Memory B cell (primary cell): ENCODE measurements at places on chromosomes 7 and 10.

- no peak for DNase-seq
Measured at GRCh38 chr10:80184291-80184690, 21.0 kb downstream of the ANXA11 start.

DNA sequence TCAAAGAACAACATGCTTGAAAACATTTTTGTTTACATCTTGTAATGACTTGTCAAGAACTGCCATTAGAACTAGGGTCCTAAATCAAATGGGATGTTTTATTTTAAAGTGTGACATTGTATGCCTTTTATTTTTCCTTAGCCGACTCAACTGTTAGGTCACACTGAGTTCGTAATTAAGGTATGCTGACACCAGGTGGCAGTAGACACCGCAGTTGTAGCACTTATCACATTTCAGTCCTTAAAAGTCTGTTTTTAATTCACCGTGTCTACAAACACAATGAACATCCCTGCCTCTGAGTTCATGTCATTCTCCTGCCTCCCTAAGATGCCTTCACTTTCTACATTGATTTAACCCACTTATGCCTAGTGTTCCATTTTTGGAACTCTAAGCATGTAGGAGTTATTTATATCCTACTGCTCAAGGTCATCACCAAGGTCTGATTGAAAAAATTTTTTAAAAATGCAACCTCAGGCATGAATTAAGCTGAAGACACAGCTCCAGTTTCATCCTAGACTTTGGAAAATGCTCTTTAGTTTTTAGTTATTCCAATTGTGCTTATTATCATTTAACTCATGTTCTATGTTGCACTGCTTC, 186.1 kb downstream of the BMPER start:
- no peak for DNase-seq

GRCh38 chr10:108629834-108630233, 1293.5 kb downstream of the XPNPEP1 start:
- DNase-seq, result no peak

GRCh38 chr10:87861566-87861952, 1.8 kb downstream of the KLLN start:
- no peak for DNase-seq

- DNase-seq, result no peak
Measured at GRCh38 chr7:149681274-149681673, 92.1 kb downstream of the ZNF467 start.

DNA sequence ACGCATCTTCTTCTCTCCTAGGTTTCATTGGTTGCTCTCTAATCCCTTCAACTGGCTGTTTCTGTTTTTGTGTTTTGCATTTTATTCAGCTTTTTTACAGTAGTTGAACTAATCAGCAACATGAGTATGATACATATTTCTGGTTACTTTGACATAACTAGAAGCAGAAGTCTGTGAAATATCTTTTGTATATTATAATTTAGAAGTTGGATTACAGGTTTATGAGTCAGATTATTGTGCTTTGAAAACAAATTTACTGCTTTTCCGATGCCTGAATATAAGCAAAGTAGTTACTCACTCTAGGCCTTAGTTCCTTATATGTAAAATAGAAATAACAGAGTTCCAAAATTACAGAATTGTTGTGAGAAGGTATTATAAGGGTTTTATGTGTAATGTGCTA, 96.2 kb upstream of the MEOX2 start:
- no peak for DNase-seq

DNA sequence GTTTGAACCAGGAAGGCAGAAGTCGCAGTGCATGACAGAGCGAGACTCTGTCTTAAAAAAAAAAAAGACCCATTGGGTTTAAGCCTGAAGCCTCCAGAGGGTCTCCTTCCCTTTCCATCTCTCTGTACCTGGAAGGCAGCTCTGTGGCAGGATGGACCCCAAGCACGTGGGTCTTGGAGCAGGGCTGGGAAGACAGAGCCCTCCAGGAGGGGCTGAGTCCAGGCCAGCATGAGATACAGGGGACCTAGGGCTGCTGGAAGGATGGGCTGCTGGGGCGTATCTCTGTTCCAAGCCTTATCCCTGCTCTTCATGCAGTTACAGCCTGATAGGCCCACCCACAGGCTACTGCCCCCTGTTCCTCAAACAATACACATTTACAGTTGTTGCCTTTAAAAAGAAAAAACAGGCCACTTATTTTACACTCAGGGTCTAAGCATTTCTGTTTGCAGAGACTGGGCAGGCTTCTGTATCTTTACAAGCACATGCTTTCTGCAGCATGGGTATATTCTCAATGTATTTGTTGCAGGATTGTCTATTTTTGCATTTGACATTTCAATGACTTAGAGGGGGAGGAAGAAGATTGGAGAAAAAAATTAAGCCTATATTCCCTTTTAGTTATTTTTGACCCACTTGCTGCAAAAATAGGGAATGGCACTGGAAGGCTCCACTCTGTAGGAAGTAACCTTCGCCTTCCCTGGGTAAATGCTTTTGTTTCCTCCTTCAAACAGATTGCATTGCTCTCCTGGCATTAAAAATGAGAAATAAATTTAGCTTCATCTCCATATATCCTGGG, 60.1 kb downstream of the FAM171A1 start:
- DNase-seq, result no peak

- DNase-seq, result no peak
Measured at GRCh38 chr7:103560136-103560535, 114.1 kb upstream of the SLC26A5 start.

GRCh38 chr7:36048141-36048901, 104.7 kb upstream of the EEPD1 start:
- no peak for DNase-seq

DNA sequence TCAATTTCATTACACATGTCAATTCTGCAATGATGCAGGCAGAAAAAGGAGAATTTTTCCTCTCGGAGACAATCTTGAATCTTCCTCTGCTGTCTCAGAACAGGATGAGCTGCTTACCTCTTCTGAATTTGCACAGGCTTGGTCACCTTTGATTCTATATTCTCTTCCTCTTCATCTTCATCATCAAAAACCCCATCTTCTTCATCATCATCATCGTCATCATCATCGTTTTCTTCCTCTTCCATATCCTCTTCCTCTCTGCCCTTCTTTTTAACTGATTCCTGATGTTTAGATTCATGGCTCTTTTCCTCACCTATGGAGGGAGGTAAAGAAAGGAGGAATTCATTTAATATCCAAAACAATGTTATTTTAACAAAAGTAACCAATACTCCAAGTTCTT, 8.0 kb downstream of the RBM28 start:
- DNase-seq, result no peak

DNA sequence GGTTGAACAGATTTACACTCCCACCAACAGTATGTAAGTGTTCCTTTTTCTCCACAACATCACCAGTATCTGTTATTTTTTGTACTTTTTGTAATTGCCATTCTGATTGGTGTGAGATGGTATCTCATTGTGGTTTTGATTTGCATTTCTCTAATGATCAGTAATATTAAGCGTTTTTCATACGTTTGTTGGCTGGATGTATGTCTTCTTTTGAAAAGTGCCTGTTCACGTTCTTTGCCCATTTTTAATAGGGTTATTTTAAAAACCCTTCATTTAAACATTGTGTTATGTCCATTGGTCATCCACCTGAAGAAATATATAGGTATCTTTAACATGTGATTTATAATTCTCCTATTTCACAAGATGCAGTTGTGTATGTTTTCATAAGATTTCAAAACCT, 291.3 kb downstream of the SEMA3D start:
- no peak for DNase-seq

GRCh38 chr7:3076163-3076562, 32.5 kb upstream of the CARD11 start:
- DNase-seq, result no peak

DNA sequence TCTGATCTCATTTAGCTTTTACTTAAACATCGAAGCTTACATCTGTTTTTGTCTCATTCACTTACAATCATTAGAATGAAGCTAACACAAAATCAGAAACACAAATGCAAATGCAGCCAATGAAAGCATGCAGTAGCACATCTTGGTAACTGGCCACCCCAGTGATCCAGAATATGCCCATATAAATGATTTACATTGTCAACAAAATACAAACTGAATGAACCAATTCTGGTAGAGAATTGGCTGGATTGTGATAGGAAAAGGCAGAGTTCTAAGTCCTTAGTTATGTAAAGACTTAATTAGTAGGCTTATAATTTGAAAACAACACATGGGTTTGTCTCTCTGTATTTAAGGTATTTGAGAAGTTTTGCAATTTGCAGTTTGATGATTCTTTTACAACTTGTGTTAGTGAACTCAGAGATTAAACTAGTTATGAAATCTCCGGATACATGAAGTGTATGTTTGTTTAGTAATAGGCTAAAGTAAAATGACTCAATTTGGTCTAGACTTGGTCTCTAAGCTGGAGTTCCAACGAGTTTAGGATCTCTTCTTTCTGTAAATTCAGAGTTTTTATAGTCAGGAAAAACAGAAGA, 21.2 kb downstream of the TECTB start:
- no peak for DNase-seq

DNA sequence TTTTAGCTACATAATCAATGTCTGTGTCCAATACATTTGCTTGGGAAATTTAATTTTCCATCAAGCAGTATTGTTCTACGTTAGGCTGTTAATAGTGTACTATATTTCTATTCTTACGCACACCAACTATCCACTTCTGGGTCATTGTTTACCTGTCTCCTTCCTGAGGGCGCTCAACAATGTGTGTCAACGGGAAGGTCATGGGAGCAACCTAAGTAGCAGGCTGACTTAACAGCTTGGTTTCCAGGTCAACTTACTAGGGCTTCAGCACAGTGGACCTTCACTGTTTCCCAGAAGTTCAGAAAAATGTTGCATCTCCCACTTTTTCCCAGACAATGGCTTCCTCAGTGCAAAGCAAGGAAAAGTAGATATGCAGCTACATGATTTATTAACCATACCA, 13.7 kb downstream of the THSD7A start:
- no peak for DNase-seq

GRCh38 chr7:148397056-148397455, 193.5 kb upstream of the C7orf33 start:
- DNase-seq, result no peak

GRCh38 chr10:62817121-62817765, 1.1 kb upstream of the EGR2 start:
- peak; percentile 48 for DNase-seq

GRCh38 chr10:132065491-132066105, at the start of gene JAKMIP3:
Gene JAKMIP3, plus strand, starts transcription at chr10:132065946. Its CDS starts 38,863 bp downstream, at chr10:132104809.
- no peak for DNase-seq

- no peak for DNase-seq
Measured at GRCh38 chr7:40572810-40573465, 438.1 kb downstream of the SUGCT start.

DNA sequence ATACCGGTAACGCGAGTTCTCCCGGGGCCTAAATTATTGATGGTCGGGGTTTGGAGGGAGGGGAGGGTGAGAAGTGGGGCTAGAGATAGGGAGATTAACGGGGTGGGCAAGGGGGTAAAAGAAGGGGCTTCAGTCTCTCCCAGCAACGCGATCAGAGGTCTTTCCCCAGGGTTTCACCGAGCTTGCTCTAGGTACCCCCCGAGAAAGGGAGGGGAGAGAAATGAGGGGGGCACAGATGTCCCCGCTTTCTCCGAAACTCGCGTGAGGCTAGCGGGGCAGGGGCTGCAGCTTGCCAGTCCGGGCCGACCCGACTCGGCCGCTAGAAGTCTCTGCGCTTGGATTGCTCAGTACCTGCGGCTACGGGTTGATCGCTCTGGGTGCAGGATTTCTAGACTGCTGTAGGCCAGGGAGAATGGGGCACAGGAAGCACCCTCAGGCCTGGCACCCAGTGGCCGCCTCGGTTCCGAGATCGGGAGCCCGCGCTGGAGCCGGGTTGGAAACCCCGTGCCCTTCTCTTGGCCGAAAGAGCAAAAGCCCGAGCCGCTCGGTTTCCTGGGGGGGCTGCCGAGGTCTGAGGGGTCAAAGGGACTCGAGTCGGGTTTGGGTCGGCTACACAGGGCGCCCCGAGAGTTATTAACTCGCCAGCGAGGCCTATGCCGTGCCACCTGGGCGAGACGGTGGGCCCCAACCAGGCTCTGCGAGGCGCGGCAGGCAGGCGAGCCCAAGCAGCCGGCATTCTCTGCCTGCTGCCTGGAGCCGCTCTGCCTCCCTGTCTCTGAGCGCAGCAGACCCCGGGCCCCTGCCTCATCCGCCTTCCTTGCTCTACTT, 3.1 kb downstream of the PAX2 start:
- DNase-seq, result no peak

GRCh38 chr7:138902161-138902560, 79.0 kb downstream of the KIAA1549 start:
- no peak for DNase-seq

GRCh38 chr7:101940830-101941229, 123.4 kb downstream of the CUX1 start:
- DNase-seq, result no peak

DNA sequence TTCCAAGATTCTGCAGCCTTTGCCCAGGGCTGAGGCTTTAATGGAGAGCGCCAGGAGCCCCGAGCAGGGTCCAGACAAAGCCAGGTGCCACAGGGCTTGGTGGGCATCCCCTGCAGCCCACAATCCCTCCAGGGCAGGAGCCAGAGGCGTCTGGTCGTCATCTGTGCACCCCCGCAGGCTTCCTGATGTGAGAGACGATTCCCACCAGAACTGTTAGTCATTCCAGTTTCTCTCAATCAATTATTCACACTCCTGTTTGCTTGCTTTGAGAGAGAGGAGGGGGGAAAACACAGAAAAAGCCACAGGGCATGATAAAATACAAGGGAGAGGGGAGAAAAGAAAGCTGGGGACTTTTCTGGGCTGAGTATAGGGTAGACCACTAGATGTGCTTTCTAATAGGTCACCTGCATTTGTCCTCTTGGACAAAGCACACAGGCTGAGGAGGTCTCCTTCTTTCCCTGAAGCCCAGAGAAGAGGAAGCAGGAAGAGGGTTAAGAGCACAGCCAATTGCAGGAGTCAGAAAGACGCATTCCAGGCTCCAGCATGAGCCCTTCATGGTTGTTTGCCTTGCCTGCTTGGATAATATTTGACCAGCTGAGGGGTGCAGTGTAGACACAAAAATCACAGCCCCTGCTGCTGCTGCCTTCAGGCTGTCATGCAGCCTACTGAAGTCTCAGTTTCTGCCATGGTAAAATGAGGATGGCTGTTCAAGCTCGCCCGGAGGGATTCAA, 194.4 kb downstream of the PLXNA4 start:
- no peak for DNase-seq

DNA sequence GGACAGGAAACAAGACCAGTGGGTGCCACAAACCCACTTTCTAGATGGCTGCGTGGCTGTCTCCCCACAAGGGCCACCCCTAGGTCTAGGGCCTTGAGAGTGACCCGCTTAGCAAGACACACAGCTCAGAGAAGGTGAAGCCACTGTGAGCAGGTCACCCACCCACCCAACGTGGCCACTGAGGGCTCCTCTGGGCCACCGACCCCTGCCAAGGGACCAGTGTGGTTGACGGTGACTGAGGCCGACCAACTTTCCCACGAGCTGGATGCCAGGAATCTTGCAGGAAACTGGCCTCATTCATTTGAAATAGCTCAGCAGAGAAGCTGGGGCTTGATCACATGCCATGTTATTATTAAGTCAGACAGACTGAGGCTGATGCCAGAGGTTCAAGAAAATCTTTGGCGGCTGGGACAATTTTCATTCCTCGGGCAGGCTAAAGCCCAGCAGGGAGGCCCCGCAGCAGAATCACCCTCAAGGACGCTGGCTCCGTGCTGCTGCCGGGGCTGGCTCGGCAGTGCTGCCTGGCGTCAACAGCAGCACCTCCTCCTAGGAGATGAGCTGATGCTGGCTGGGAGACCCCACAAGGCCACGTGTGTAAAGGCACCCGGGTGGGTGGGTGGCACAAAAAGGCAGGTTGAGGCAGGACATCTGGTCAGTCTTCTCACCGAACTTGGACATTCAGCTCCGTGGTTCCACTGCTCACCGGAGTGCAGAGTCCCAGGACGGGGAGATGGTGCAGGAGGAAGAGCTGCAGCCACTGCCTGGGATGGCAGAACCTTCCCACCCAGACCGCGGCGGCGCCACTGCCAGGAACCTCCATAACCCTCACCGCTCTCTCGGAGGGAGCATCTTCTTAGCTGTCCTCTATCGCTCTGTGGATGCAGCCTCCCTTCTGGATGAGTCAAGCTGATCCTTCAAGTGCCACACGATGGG, 57.8 kb downstream of the ZRANB1 start:
- no peak for DNase-seq
